Epithelial cell of proximal tubule (primary cell): ENCODE measurements at places on chromosomes 7 and 10. TPM values are rescaled to one million over a fixed set of nuclear protein-coding genes. Genes with fewer than 3 reads are reported as not detected.

Gene RPEL1
- total RNA-seq = 0.06 and 0.07 TPM in 2 replicates

Gene MSMB
- total RNA-seq = not detected in 2 replicates

Gene TLX1
- not detected in 2 replicates for total RNA-seq

Gene SEMA3D
- total RNA-seq = 0.35 and 0.94 TPM in 2 replicates

Gene FOXI2
- not detected in 2 replicates for total RNA-seq

Gene CAMK1D
- total RNA-seq = 1.0 and 1.6 TPM in 2 replicates

Gene GNGT1
- not detected in 2 replicates for total RNA-seq

Gene ACSM6
- total RNA-seq = not detected in 2 replicates

Gene PHKG1
- total RNA-seq = 0.22 TPM in 1 of 2 replicates, not detected in the other

Gene BRI3
- 20.0 and 41.9 TPM in 2 replicates for total RNA-seq

Gene EVX1
- total RNA-seq = not detected in 2 replicates

Gene SMO
- total RNA-seq = 19.0 and 25.5 TPM in 2 replicates

Gene FAM25A
- not detected in 2 replicates for total RNA-seq

Gene SPAM1
- not detected in 2 replicates for total RNA-seq

Gene TMEM273
- not detected in 2 replicates for total RNA-seq

Gene CFAP58
- 0.23 and 0.29 TPM in 2 replicates for total RNA-seq

Gene CPA2
- total RNA-seq = 0.14 TPM in 1 of 2 replicates, not detected in the other

Gene NME8
- total RNA-seq = not detected in 2 replicates

Gene PTF1A
- not detected in 2 replicates for total RNA-seq

Gene ENKUR
- total RNA-seq = not detected in 2 replicates

Gene VWDE
- total RNA-seq = 0.12 and 0.29 TPM in 2 replicates

Gene HOXA5
- total RNA-seq = 20.1 and 47.6 TPM in 2 replicates

Gene NPFFR1
- total RNA-seq = 0.14 TPM in 1 of 2 replicates, not detected in the other

Gene ZNF239
- 4.4 and 8.5 TPM in 2 replicates for total RNA-seq

Gene OR6V1
- not detected in 2 replicates for total RNA-seq

Gene TEX36
- total RNA-seq = not detected in 2 replicates

Gene NFE2L3
- total RNA-seq = 75.6 and 98.0 TPM in 2 replicates

Gene WEE2
- not detected in 2 replicates for total RNA-seq

Gene MYO1G
- total RNA-seq = under 0.01 TPM in 1 of 2 replicates, not detected in the other

Gene NUTM2D
- total RNA-seq = 0.65 and 1.0 TPM in 2 replicates

Gene COL13A1
- total RNA-seq = 6.0 and 13.6 TPM in 2 replicates

Gene SMKR1
- 0.94 TPM in 1 of 2 replicates, not detected in the other for total RNA-seq

Gene USP54
- 13.7 and 17.2 TPM in 2 replicates for total RNA-seq

Gene TBX20
- 0.69 and 1.8 TPM in 2 replicates for total RNA-seq

Gene ZNF365
- total RNA-seq = 2.0 and 2.9 TPM in 2 replicates

Gene SCRN1
- total RNA-seq = 61.9 and 69.8 TPM in 2 replicates

Gene FRMPD2
- total RNA-seq = under 0.01 and 0.22 TPM in 2 replicates

Gene TAS2R5
- 0.35 TPM in 1 of 2 replicates, not detected in the other for total RNA-seq

Gene C10orf105
- not detected in 2 replicates for total RNA-seq

Gene KLF14
- total RNA-seq = 0.14 TPM in 1 of 2 replicates, not detected in the other

Gene TMEM225B
- 0.17 and 0.43 TPM in 2 replicates for total RNA-seq

Gene TET1
- 0.52 and 1.0 TPM in 2 replicates for total RNA-seq

Gene REPIN1
- total RNA-seq = 127 and 218 TPM in 2 replicates

Gene MRPS24
- total RNA-seq = 156 and 225 TPM in 2 replicates
